NCI-H2107 (cell line): ENCODE measurements at places on chromosomes 16 and 17.

DNA sequence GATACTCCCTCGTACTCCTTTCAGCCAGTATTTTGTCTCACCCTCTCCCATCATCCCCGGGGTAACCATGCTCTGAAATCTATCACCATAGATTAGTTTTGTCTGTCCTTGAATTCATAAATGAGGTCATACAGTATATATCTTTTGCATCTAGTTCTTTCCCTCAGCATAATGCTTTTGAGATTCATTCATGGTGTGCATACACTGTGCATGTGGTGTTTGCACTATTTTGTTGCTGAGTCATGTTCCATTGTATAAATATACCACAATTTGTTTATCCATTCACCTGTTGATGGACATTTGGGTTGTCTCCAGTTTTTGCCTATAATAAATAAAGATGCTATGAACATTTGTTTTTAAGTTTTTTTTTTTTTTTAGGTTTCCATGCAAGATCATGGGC is 34.2 kb upstream of the NLRP1 start:
- no peak for DNase-seq

- DNase-seq = no peak
Measured at GRCh38 chr16:65142276-65142675, 20.4 kb upstream of the CDH11 start.

DNA sequence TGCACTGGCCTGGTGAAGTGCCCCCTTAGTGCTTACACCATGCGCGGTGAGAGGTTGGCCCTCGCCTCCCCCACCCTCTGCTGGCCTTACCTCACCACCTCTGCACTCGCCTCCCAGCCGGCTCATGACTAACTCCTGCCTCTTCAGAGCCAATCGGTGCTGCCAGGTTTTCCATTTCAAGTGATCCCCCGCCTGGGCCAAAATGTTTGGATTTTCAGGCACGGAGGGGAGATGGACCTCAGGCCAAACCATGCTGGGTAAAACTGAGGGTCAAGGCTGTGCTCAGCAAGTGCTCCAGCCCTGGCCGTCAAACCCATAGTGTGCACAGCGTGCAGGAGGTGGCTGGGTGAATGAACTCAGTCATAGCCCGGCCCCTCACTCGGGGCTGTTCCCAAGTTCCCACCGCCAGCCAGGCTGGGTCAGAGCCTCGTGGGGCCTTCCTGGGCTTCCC is 175.4 kb downstream of the SEC14L1 start:
- DNase-seq = no peak

DNA sequence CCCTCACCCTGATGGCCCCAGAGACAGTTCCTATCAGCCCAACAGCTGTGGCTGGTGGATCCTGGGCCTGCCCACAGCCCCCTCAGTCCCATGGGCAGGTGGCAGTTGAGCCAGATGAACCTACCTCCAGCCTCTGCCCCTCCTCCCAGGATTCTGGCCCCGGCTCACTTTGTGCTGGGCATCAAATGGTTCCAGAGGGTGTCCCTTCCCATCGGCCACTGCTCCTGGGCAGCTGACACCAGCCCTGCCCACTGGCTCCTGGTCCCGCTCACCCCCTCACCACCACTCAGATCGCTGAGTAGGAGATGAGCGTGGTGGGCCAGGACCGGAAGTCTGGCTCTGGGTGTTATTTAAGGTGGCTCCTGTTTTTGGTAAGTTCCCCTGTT is 2.0 kb downstream of the TTYH2 start:
- DNase-seq = no peak

DNA sequence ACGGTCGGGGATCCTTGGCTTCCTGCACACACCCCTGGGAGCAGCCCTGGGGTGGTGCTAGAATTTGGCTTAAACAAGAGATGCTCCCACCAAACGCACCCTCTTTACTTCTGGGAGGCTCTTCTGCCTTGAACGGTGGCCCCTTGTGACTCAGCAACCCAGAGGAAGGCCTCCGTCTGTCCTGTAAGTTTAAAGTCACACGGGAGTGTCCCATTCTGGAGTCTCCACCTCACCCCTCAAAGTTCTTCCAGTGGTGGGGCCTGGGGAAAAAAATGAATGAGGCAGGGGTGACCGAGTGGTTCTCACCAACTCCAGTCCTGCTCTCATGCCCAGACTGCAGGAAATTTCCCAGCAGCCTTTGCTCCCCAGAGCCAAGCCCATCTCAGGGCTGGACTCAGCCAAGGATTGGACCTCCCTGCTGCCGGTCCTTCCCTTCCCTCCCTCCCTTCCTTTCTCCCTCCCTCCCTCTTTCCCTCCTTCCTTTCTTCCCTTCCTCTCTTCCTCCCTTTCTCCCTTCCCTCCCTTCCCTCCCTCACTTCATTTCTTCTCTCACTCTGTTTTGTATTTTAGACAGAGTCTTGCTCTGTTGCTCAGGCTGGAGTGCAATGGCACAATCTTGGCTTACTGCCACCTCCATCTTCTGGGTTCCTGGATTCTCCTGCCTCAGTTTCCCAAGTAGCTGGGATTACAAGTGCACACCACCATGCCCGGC is 11.4 kb downstream of the ITGAD start:
- no peak for DNase-seq

DNA sequence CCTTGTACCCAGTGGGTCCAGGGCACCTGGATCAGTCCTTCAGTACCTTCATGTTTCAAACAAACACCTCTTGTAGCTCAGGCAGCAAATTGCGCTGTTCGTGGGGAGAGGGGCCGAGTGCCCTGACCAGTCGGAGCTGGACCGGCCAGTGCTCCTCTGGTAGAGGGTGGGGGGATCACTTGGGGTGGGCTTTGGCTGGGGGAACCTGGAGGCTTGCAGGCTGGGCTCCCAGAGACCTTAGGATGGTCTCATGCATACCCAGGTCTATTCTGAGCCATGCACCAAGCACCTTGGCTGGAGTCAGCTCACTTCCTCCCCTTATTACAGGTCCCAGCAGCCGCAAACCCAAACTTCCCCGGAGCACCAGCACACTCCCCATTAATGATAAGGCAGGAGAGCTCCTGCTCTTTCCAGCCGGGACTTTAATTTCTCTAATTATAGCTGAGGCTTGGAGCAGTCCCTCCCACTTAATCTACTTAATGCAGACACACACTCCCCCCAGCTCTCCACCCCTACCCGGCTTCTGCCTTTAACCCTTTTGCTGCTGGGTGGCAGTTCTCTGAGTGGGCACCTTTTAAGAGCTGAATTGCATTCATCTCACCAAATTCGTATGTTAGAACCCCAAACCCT is 26.3 kb upstream of the MGAT5B start:
- no peak for DNase-seq

DNA sequence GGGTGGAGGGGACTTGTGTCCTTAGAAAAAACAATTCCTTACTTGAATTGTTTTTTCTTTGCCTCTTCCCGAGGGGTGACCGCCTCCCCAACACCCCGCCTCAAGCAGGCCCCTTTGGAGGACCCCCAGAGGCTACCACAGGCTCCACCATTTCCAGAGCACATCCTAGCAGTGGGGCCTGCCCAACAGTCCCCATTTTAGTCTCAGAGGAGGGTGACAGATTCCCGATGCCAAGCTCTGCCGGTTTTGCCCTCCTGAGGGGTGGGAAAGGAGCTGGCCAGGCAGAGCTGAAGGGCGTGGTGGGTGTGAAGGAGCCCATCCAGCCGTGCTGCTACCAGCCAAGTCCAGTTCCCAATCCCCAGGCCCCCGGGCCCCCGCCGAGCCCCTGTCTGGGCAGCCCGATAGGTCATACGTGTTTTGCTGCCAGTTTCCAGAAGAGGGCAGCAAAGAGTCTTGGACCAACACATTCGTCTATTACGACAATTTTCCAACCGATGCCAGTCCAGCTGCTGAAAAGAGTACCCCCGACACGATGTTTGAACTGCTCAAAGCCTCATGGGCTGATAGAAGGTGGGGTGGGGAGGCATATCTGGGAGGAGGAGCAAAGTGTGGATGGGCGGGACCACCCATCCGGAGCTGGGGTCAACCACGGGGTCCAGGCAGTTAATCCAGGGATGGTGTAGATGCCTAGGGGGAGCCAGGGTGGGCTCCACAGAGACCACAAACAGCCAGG is 18.8 kb upstream of the GAA start:
- peak; percentile 27 for DNase-seq

- DNase-seq = no peak
Measured at GRCh38 chr17:15972497-15972951, 27.0 kb downstream of the ZSWIM7 start.

GRCh38 chr17:21248500-21248899 is 4.7 kb downstream of the NATD1 start:
- no peak for DNase-seq

DNA sequence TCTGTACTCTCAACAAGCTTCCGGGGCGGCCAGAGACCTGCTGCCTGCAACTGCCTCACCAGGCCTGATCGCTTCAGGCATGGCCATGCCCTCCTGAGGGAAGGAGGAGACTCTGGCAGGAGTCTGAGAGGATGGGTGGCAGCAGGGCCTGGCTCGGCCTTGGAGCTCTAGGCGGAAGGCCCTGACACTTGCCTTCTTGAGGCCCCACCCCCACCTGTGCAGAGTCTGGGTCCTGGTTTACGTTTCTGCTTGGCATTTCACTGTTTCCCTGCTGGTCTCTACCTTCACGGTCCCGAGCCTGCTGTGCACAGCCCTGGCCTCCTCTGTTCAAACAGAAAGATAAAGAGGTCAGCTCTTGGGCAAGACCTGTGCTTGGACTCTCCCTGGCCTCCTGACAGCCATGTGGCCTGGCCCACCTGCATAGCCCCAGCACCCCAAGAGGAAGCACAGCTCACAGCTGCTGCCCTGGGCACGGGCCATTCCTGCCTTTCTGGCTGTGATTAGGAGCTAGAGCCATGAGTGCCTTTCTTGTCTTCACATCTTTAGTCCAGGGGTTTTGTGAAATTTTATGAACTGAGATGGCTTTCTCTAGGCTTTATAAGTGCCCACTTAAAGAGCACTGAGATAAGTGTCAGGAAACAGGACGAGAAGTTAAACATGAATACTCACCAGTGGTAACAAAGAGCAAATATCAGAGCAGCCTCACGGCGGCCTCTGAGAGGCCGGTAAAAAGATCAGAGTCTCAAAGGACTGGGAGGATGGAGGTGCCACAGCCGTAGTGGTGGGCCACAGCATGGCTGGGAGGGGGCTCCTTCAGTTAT is 25.6 kb upstream of the MTSS2 start:
- DNase-seq = no peak

DNA sequence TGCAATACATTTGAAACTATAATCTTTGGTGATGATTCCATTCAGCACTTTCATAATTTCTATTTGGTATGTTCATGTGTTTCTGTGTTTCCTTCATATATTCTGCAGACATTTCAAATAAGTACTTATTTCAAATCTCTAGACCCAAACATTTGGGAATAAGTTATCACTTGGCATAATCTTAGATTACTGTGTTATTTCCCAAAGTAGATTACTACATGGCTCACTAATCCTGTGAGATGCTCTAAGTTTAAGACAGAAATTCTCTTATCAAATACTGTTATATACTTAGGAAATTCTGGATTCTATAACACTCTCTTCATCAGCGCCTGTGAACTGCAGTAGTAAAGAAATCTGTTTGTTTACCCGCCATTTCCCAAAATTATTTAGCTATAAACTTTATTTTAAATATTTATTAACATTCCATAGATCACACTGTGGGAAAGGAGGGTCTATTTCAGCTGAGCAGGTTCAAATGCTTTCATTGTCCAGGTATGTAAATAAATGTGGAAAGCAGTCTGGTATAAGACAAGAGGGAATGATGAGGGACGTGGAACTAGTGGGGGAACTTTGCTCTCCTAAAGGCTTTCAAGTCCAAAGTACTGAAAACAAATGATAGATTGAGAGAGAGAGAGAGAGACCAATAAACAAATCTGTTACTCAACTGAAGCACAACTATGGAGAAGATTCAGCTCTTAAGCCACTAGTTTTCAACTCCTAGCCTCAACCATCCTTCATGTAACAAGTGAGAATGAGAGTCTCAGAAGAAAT is 61.8 kb upstream of the TOM1L1 start:
- DNase-seq = no peak

- DNase-seq = no peak
Measured at GRCh38 chr16:77736879-77737278, 14.6 kb downstream of the NUDT7 start.

DNA sequence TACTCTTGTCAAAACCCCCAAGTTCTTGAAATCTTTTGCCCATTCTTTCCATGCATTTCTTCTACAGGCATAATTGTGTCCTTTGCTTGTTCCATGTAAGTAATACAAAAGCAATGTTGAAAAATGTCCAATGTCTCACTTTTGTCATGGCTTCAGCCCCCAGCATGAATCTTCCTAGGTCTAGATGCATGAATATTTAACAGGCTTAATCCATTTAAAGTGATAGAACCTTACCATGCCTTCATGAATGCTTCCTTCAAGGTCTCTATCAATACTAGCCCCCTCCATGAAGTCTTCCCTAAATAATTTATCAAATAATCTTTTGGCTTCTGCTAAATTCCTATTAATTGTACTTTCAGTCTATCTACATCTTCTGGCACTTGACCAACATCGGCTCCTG is 46.1 kb upstream of the ANKFY1 start:
- DNase-seq = no peak

DNA sequence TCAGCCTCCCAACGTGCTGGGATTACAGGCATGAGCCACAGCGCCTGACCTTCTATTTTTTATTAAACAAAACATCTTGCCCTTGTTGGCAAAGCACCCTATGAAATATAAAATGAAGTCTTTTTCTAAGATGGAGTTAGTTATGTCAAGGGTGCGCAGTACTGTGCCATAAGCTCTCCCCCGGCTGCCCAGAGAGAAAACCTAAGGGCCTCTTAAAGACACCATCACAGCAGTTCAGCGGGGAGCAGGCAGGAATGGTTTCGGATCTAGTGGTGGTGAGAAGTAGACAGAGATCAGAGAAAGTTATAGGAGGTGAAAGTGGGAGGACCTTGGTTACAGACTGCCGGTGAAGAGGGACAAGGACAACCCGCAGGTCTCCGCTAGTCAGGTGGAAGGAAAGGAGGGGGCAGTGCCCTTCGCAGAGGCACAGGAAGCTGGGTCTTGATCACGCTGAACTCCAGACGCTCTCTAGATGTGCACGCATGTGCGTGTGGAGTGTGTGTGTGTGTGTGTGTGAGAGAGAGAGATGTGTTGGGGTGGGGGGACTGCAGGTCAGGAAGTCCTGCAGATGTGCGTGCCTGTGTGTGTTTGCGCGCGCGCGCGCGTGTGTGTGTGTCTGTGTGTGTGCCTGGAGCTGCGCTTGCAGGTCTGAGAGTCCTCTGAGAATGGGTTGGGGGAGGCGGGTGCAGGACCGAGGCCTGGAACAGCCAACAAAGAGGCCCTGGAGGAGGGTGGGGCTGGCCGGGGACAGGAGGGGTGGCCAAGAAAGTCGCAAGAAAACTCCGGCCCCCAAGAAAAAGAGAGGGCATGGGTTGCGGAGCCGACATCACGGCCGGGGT is 748 bp upstream of the CMTM3 start:
- DNase-seq = no peak

DNA sequence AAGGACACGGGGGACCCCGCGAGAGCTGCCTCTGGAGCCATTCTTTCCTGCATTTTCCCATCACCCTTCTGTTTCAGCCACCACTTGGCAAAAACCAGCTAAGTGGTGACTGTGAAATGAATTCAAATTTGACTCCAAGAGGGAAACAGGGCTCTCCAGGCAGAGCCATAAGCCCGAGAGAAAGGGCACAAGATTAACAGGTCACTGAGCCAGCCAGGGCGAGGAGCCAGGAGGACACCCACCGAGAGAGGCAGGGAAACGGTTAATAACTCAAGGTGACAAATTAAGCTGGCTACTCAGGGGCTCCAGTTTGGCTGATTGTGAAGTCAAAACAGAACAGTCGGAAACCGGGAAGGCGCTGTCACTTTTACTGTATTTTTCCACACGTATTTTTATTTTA is 67.8 kb upstream of the SOX9 start:
- DNase-seq = no peak
